Ovary (tissue), 10 donors: ENCODE measurements at places on chromosomes 5 and 9.
A peak's percentile ranks its signal among the peaks of the same experiment; 100 is the strongest.

DNA sequence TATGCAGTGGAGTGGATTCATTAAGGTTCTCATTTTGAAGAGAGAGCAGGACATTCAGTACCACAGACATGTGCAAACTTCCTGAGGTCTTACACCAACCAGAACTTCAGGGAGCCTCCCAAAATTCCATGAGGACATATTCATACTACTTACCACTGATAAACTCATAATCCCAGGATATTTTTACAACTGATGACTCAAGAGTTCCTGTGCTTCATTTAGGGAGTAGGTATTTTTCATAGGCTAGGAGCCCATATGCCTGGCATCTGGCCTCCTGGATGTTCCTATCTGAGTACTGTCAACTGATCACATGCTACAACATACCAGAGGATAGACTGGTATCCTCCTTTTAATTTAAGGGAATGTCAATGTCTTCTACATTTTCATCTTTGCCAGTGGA is 578.0 kb downstream of the EFNA5 start:
- no peak for DNase-seq

GRCh38 chr5:74633695-74634094 is 6.8 kb downstream of the ENC1 start:
- DNase-seq = no peak

DNA sequence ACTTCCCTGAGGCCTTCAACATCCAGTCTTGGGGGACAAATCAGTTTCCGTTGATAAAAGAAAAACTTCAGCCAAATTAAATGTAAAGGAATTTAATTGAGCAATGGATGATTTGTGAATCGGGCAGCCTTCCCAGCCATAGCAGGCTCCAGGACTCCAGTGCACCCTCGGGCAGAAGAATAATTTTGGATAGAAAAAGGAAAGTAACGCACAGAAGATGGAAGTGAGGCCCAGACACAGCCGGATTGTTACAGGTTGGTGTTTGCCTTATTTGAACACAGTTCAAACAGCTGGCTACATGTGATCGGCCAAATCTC is 19.1 kb downstream of the MRPL36 start:
- no peak for DNase-seq

- DNase-seq = no peak
These were observed 14.2 kb upstream of the CXXC5 start for GRCh38 chr5:139634028-139634325.

- no peak for DNase-seq
These were observed 127.8 kb upstream of the NR4A3 start for GRCh38 chr9:99693888-99694287.

DNA sequence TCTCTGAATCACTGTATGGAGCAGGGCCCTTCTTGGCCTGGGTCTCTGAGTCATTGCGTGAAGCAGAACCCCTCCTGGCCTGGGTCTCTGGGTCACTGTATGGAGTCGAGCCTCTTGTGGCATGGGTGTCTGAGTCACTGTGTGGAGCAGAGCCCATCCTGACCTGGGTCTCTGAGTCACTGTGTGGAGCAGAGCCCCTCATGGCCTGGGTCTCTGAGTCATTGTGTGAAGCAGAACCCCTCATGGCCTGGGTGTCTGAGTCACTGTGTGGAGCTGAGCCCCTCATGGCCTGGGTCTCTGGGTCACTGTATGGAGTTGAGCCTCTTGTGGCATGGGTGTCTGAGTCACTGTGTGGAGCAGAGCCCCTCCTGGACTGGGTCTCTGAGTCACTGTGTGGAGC is 94.0 kb upstream of the RAPGEF1 start:
- DNase-seq = no peak

DNA sequence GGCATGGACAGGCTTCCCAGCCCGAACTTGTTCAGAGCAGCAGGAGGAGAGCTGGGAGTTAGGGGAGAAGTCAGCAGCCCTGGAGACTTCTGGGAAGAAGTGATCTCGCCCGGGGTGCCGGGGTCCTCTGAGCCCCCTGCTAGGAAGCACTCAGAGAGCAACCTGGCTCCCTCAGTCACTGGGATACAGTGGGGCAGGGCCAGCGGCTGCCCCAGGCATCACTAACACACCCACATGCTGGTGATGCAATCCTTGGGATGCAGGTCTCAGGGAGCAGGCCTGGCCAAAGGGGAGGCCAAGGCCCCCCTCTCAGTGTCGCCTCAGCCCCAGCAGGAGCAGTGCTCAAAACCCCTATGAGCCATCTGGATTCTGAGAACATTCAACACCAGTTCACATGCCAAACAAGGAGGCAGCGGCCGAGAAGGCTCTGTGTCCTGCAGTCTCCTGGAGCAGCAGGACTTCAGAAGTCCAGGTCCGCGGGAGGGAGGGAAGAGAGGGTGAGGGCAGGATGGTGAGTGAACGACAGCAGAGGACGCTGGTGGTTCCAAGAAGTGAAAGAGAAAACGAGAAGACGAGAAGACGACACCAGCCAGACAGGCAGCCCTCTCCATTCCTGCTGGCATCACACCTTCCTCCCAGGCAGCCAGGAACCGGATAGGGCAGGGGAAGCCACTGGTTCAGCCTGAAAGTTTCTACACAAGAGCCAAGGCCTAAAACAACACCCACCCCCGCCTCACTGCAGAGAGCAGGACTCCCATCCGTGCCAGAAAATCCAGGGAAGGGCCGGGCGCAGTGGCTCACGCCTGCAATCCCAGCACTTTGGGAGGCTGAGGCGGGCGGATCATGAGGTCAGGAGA is 2.3 kb downstream of the PNPLA7 start:
- DNase-seq = no peak

- no peak for DNase-seq
These were observed 48.7 kb upstream of the SLC46A2 start for GRCh38 chr9:112939418-112939817.

DNA sequence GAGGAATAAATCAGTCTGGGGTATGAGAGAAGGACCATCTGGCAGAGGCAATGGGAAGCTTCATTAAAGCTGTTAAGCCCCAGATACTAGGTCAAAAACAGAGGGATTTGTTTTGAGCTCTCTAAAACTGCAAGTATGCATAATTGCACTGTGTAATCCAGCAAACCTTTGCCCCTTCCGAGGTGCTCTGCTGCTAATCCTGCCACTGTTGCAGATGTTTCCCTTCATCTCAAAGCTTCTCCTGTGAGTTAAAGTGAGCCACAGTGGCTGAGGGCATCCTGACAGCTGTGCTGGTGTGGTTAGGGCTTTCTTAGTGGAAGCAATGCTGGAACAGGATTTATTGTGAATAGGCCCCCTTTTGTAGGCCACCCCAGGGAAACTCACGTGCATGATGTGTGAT is 160.3 kb upstream of the TRPC7 start:
- DNase-seq = no peak

- DNase-seq = no peak
These were observed 92.4 kb downstream of the RORB start for GRCh38 chr9:74589576-74589975.

DNA sequence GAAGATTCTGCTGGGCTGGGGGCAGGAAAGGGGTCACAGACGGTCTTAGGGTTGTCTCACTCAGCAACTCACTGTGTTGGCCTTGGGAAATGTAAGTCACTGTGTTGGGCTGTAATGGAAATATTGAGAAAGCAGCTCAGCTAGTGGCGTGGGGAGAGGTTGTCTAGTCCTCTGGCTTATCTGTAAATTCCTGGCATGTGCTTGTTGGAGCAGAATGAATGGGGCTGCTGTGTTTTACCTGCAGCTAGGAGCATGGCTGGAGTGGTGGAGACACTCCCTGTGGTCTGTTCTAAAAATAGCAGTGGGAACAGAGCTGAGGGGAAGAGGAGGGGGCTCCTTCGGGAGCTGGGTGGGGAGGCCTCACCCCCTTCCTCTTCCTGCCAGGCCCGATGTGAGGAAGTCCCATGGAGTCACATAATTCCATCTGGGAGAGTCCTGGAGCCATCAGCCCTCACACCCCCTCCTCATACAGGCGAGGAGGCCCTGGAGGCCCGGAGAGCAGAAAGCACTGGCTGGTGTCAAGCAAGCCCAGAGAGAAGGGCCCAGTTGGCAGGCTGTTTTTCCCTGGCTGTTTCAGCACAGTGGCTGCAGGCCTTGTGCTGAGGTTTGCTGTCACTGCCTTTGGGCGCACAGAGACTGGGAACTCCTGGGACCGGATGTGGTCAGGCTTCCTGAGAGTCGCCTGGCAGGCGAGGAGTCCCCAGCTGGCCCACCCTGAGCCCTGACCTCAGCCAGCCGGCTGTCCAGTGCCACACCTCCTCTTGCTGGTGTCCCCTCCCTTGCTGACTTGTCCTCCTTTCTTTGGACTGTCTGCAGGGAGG is 84.9 kb downstream of the RGS3 start:
- peak; percentile 61 for DNase-seq

GRCh38 chr9:109934136-109934856 is 154.3 kb downstream of the PALM2AKAP2 start:
- DNase-seq = no peak

DNA sequence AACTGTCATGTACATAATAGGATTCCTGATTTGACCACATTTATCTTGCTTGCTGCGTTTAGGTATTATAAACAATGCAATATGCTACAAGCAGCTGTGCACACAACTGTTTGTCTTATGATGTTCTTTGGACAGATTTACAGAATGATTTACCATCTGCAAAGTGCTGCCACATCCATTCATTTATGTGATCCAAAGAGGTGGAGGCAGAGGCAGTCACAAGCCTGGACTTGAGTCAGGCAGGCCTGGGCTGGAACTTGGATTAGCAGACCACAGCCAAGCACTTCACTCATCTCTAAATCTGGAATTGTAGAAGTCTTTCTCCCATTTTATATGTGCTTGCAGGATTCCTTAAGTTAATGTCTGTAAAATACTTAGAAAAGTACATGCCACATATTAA is 149.0 kb downstream of the INSYN2B start:
- DNase-seq = no peak

GRCh38 chr5:26143259-26143658 is 895.1 kb downstream of the CDH9 start:
- DNase-seq = no peak

DNA sequence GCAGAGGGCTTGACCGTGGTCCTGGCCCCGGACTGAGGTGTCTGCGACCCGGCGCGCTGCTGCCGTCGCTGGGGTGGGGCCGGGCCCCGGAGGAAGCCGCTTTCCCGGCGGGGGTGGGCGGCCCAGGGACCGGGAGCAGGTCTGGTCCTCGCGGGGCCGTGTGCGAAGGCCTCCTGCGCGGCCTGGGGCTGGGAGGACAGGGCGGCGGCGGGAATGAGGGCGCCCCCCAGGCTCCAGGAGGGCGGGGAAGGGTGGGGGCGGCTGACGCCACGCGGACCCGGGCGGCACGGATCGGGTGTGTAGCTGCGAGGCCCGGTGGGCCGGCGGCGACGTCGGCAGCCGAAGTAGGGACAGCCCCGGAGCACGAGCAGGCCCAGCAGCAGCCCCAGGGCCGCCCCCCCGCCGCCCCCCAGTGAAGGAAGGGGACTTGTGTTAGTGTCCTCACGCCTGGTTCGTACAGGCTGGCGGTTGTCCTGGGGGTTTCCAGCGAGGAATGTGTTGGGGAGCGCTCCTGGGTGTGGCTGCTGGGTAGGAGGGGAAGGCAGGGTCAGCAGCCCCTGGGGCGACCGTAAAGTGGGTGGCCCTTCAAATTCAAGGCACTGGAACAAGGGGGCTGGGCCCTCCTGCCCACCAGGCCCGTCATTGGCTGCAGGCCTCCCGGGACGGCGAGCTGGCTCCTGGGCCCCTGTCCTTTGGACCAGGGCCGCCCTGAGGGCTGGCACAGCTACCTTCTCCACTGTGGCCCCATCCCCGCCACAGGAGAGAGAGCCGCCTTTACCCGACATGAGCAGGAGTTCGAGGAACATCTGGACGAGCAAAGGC is 597 bp upstream of the TMEM250 start:
- DNase-seq = no peak

GRCh38 chr5:136192526-136193321 is at the start of gene SMIM32:
SMIM32 (minus strand) TSS chr5:136193162; CDS start chr5:136192524, 638 bp downstream.
- no peak for DNase-seq

DNA sequence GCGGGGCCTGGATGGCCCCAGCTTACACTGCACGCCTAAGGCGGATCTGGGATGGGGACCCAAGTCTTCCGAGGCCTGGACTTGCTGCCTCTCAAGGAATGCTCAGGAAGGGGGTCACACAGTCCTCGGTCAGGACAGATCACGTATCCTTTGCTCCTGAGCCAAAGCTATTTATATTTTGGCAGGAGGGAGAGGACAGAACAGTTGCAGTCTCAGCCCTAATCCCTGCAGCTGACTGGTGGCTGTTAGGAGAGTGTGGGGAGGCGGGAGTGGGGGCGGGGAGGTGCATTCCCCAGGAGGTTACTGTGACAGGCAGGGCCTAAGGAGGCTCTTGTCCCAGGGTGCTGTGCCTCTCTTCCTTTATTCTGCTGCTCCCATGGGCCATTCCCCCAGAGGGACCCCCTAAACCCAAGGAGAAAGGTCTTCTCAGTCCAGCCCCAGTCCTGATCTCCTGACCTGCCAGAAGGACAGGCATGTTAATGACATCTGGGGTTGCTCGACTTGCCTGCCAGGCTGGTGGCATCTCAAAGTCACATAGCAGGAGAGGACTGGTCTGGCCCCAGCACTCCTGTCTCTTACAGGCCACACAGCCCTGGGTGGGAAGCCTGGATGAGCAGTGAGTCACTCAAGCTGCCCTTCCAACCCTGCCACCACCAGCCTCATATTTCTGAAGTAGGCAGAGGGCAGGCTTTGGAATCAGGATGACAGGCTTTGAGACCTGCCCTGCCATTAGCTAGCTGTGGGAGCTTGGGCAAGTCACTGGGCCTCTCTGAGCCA is 51.9 kb downstream of the COL27A1 start:
- peak; percentile 41 for DNase-seq

- DNase-seq = peak; percentile 93
These were observed at the start of gene MRPL41 for GRCh38 chr9:137551264-137552021. MRPL41 (plus strand) TSS chr9:137551879; CDS start chr9:137552082, 203 bp downstream.
